GM12878 (cell line): ENCODE measurements at places on chromosomes 5 and 9. TPM values are rescaled to one million over a fixed set of nuclear protein-coding genes. Genes with fewer than 3 reads are reported as not detected.

- no peak overlapping the region for H3K4me3 ChIP-seq
- no peaks in the 10 kb centered on the region for H3K36me3 ChIP-seq
- no peak overlapping the region for H3K27ac ChIP-seq
- DNase-seq, result no peak
- H3K4me1 ChIP-seq, result peaks cover 11% of the 10 kb centered on the region
- no peaks in the 10 kb centered on the region for H3K27me3 ChIP-seq
Observed at GRCh38 chr5:178106556-178107239, 6.6 kb upstream of the N4BP3 start.

DNA sequence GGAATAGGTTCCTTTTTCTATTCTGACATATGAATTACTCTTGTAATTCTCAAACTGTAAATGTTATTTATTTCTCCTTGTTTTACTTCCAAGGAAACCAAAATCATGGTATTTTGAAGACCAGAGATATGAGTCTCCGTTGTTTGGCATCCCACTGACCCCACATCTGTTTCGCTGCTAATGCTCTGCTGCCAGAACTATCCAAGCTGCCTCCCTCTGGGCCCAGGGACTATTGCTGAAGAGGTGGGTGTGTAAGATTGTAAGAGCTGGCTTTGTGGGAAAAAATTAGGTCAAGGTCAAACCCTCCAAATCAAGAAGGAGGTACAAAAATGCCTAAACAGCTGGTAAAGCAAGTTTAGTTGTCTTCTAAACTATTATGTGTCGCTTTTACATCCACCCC is 129.4 kb upstream of the MYO10 start:
- H3K36me3 ChIP-seq, result no peaks in the 10 kb centered on the region
- no peak overlapping the region for H3K4me3 ChIP-seq
- no peaks in the 10 kb centered on the region for H3K27me3 ChIP-seq
- DNase-seq, result no peak
- H3K27ac ChIP-seq, result no peak overlapping the region

GRCh38 chr5:116896001-116896400 is 321.4 kb upstream of the SEMA6A start:
- DNase-seq, result no peak
- H3K4me3 ChIP-seq, result no peak overlapping the region
- no peaks in the 10 kb centered on the region for H3K36me3 ChIP-seq
- H3K27me3 ChIP-seq, result no peaks in the 10 kb centered on the region
- peaks cover 3% of the 10 kb centered on the region; the same call in 1 of the 2 replicates for H3K4me1 ChIP-seq

- no peaks in the 10 kb centered on the region for H3K4me1 ChIP-seq
- H3K27ac ChIP-seq, result no peak overlapping the region
- no peak overlapping the region for H3K4me3 ChIP-seq
- no peaks in the 10 kb centered on the region for H3K36me3 ChIP-seq
Observed at GRCh38 chr5:136200761-136201160, 7.8 kb upstream of the SMIM32 start.

The PHF24 gene
- not detected in 2 replicates for total RNA-seq

The BTNL3 gene
- total RNA-seq, result not detected in 2 replicates

The PCDHA3 gene
- total RNA-seq, result not detected in 2 replicates

DNA sequence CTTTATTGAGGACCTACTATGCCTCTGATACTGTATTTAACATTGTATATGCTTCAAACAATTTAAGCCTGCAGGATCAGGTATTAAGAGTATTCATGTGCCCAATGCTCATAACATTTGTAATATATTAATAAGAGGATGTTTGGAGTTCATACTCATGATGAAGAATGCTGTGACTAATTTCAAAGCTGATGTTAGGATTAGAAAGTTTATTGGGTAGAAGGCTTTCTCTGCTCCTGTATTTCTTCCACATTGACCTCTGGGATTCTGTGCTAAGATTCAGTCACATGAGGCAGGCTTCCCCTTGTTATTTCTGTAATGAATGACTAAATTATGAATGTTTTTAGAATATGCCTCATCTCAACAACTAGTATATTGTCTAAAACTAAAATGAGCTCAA is 456.4 kb downstream of the NFIB start:
- H3K27ac ChIP-seq, result no peak overlapping the region
- H3K36me3 ChIP-seq, result no peaks in the 10 kb centered on the region
- H3K4me3 ChIP-seq, result no peak overlapping the region
- DNase-seq, result no peak
- H3K4me1 ChIP-seq, result no peaks in the 10 kb centered on the region

DNA sequence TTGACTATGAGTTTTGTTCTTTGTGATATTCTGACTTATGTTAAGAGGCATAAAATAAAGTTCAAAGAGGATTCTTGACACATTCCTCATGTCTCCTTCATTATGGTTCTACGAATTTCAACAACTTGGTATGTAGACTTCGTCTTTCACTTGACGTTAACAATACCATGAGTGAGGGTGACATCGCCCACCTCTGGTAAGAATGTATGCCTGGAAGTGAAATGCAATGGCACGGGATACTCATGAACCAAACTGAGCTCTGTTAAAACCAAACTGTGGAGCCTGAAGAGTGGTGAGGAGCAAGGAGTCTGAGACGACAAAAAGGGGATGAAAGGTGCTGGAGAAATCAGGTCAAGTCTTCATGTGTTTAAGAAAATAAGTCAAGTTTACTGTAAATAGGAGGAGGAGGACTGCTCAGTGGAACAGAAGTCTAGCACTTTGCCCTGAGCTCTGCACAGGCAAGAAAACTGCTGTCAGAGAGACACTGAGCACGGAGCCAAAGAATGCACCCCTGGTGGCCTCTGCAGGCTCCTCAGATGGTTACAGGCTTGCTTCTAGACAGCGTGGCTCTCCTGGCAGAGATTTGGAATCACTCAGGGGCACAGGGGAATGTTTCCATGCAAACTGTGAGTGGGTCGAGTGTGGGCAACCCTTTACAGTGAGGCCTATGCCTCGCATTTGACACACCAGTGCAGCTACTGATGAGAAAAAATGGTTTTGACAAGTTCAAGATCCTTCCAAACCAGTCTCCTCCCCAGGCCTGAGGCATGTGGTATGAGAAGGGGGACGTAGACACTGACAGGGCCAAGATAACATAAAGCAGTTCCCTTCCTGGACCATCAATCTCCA is 470.1 kb downstream of the IRX1 start:
- H3K4me3 ChIP-seq, result no peak overlapping the region
- no peaks in the 10 kb centered on the region for H3K36me3 ChIP-seq
- no peak overlapping the region for H3K27ac ChIP-seq
- no peaks in the 10 kb centered on the region for H3K27me3 ChIP-seq
- no peaks in the 10 kb centered on the region for H3K4me1 ChIP-seq

DNA sequence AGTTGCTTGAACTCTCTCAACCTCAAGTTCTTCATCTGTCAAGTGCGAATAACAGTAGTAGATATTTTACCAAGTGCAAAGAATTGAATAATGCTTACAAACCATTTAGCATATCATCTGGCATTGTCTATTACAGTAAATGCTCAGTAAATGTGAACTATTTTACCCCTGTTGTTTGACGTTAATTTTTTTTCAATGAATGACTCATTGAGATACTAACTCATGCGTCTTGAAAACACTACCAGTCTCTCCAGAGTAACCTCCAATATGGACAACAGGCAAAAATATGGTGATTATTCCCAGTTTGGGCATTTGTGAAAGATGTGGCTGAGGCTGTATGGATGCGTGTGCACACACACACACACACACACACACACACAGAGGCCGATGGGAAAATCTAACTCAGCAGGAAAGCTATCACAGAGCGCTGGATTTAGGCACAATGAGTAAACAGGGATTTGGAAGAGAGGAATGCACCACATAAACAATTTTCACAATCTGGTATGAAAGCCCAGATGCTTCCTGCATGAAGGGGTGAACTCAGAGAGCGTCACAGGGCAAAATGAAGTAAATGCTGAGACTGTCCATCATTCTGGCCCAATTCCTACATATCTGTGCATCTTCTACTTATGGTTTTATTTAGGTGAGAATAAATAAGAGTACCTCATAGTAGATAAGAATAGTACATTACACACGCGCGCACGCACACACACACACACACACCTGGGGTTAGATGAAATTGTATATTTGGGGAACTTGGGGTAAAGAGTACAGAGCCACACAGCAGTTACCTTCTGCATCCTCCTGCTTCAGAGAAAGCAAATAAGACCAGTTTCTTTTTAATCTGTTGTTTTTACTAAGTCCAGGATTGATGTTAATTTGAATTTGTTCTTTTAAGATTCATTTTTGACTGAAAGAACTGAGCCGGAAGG is 128.7 kb downstream of the PALM2AKAP2 start:
- no peak overlapping the region for H3K4me3 ChIP-seq
- no peak overlapping the region for H3K27ac ChIP-seq
- no peaks in the 10 kb centered on the region for H3K36me3 ChIP-seq
- no peak for DNase-seq
- H3K27me3 ChIP-seq, result no peaks in the 10 kb centered on the region
- H3K4me1 ChIP-seq, result peaks cover 49% of the 10 kb centered on the region

- no peak overlapping the region for H3K27ac ChIP-seq
- no peaks in the 10 kb centered on the region for H3K36me3 ChIP-seq
- DNase-seq, result no peak
- H3K4me3 ChIP-seq, result no peak overlapping the region
- no peaks in the 10 kb centered on the region for H3K27me3 ChIP-seq
Observed at GRCh38 chr5:54670281-54670680, 152.7 kb downstream of the SNX18 start.

The GABRA1 gene
- not detected in 2 replicates for total RNA-seq

The PCDHAC1 gene
- not detected in 2 replicates for total RNA-seq

DNA sequence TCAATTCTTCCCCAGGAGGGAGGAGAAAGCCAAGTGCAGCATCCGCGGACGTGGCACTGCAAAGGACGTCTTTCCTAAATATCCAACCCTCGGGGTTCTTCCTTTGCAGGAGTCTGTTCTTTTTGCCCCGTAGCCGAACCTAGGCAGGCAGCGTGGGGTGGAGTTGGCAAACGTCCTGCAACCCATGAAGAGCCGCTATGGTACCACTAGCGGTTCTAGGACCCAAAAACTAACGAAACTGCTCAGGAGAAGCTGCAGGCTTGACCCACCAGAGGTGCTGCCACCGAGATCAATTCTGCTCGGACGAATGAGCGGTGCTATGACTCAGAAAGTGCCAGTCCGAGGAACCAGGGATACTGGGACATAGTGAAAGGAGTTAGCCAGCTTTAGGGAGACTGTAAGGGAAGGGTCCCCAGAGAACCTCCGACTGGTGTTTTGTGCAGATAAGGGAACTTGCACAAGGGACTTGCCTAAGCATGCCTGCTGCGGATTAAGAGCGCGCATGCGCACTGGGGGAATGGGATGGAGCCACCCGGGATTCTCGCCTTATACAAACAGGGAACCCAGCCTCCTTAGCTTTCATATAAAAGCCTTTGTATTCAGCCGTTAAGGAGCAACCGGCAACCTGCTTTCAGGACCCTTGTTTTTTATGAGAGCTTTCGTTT is 32.7 kb downstream of the ANXA2R start:
- no peaks in the 10 kb centered on the region for H3K36me3 ChIP-seq
- DNase-seq, result no peak
- peak overlapping the region; percentile 94 for H3K27ac ChIP-seq
- no peaks in the 10 kb centered on the region for H3K27me3 ChIP-seq
- H3K4me1 ChIP-seq, result peaks cover 13% of the 10 kb centered on the region
- peak overlapping the region; percentile 67 for H3K4me3 ChIP-seq
